Endothelial cell of umbilical vein (primary cell): ENCODE measurements at places on chromosomes 7 and 10. TPM values are rescaled to one million over a fixed set of nuclear protein-coding genes. Genes with fewer than 3 reads are reported as not detected.

CALD1 gene
- 307 and 313 TPM in 2 replicates for total RNA-seq

C7orf33 gene
- not detected in 2 replicates for total RNA-seq

FXYD4 gene
- total RNA-seq, result not detected in 2 replicates

FAM221A gene
- 6.1 and 8.1 TPM in 2 replicates for total RNA-seq

C10orf62 gene
- total RNA-seq, result not detected in 2 replicates

FAM25A gene
- total RNA-seq, result not detected in 2 replicates

SNX10 gene
- total RNA-seq, result 0.80 and 1.2 TPM in 2 replicates

ZC3HAV1 gene
- 36.8 and 37.7 TPM in 2 replicates for total RNA-seq

RPEL1 gene
- total RNA-seq, result not detected in 2 replicates

STEAP2 gene
- 4.2 and 4.6 TPM in 2 replicates for total RNA-seq

SFTPA1 gene
- not detected in 2 replicates for total RNA-seq

ITGA8 gene
- 0.12 and 0.40 TPM in 2 replicates for total RNA-seq

TMEM229A gene
- total RNA-seq, result not detected in 2 replicates

OR13A1 gene
- total RNA-seq, result not detected in 2 replicates
